ENCODE measurements at places on chromosomes 6 and 20. TPM values are rescaled to one million over a fixed set of nuclear protein-coding genes. Genes with fewer than 3 reads are reported as not detected.

DNA sequence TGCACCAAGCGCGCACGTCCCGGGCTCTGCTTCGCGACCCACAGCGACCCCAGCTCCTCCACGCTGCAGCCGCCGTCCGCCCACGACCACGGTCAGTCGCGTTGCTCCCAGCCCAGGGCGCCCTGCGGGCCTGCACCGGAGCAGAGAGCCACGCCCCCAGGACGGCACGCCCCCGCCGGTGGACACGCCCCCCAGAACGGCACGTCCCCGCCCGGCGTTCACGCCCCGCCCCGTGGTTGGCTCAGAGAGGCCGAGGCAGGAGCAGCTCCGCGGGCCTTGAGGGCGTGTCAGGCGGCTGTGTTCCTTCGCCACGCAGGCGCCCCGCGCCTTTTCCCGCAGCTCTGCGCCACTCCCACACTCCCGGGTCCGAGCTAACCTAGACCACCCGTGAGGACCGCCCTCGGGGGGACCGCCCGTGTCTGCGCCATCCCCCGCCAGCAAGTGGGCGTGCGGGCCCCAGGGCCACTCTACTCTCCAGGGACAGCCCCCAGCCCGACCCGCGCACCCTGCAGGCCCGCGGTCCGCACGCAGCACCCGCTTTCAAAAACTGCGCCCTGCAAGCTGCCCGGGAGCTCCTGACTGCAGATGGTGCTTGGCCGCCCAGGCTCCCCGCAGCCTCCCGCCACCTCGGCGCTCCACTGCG lies at the start of gene RNASET2:
Gene RNASET2 (minus strand): TSS at position 107 of the 643 bp plus-strand sequence. CDS start 368 bp downstream, outside the sequence.
- H3K4me3 ChIP-seq, result peak within 1 kb of the TSS; percentile 63
- peak; percentile 100 for DNase-seq
- H3K27me3 ChIP-seq, result no peaks in the 10 kb centered on the region
- peak within 1 kb of the TSS; percentile 98 for H3K27ac ChIP-seq
- H3K36me3 ChIP-seq, result no peaks in the 10 kb centered on the region

The ARMH2 gene
- not detected for total RNA-seq

The IMPG1 gene
- total RNA-seq, result not detected

The JARID2 gene
- 18.7 TPM for total RNA-seq
